Islet precursor cell (in vitro differentiated cells): ENCODE measurements at places on chromosomes 3 and 15.

- no peak for DNase-seq
These were observed 104.7 kb downstream of the EPHB1 start for GRCh38 chr3:134899786-134900185.

DNA sequence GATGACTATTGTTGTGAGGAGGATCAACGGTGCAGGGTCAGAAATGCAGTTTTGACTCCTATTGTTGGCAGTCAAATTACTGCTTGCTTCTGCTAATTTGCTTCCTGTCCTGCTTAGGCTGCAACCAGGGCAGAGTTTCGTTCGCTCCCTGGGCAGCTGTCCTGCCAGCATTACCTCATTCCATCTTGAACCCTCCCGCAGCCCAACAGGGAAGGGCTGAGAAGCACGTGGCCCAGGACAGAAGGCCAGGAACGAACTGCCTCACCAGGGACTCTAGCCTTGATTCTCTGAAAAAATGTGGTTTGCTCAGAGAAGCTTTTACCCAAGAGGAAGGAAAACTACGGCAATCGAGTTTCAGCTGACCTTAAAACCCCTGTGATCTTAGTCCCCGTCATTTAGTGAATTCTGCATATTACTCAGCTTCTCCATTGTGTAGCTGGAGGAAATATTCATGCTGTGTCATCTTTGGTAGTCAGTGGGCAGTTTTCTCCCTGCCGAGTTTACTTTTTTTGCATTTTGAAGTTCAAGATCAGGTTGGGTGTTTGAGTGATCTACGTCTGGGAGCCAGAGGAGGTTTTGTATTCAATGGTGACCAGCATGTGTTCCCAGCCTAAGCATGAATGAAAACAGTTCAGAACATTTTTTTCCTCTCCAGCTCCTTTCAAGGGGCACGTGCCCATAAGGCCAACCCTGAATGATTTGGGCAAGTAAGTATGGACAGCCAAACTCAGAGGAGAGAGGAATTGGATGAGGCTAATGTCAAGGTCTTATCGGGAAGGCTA lies 23.0 kb downstream of the TLNRD1 start:
- no peak for DNase-seq

DNA sequence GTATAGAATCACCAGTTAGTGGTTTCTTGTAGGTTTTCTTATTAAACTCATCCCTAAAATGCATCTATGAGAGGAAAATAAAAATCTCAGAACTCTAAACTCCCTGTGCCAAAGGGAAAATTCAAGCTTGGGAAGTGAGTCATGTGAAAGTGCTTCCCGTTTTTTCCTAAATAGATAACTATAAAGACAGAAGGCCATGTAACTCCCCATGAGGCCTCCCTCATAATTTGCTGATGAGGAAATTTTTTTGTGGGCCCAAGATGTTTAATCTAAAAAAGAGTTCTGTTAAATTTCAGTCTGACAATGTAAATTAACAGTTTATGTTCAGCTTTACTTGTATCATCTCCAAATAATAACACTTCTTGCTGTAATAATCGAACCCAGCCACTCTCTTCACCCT lies 1273.9 kb downstream of the OTOL1 start:
- no peak for DNase-seq

- no peak for DNase-seq
These were observed 26.8 kb upstream of the CSTA start for GRCh38 chr3:122298239-122298638.

DNA sequence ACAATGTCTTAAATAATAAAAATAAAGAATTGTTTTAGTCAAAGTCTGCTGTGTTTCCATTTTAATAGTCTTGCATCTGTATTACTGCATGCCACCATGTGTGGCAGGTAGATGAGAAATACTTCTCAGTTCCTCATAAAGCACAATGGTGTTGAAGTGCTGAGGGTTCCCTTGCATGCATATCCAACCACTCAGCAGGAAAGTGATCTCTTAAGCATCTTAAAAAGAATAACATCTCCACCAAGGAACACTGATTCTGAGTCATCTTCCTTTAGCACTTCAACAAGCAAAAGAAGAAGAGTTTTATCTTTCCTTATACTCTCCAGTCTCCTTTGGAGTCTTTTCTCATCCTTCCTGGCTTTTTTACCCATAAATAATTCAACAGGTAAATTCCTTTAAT lies 602.0 kb downstream of the TBL1XR1 start:
- no peak for DNase-seq

- no peak for DNase-seq
These were observed 38.1 kb downstream of the MFSD1 start for GRCh38 chr3:158839966-158840365.

GRCh38 chr3:62373215-62373614 lies at the start of gene FEZF2:
FEZF2 (minus strand) TSS chr3:62373550; CDS start chr3:62372868, 682 bp downstream.
- no peak for DNase-seq

GRCh38 chr3:23971684-23972083 lies 26.6 kb downstream of the NR1D2 start:
- no peak for DNase-seq

GRCh38 chr3:119776304-119776703 lies 5.6 kb upstream of the NR1I2 start:
- DNase-seq, result no peak

DNA sequence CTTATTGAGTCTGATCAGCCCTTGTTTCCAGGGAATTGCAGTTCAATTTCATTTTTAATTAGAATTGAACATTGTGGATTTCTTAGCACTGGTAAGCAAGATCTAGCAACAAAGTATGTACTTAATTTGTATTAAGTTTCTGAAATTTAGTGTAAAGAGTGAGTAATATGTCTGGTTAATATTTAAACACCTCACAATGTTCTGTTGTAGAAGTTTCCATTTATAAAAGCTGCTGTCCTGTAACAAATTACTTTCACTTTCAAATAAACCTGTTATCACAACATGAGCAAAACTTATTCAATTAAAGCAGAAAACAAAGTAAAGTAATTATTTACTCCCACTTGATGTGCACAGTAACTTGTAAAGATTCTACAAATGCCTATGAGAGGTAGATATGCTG lies 448.5 kb downstream of the NAALADL2 start:
- DNase-seq, result no peak

GRCh38 chr3:148343416-148343815 lies 354.3 kb upstream of the AGTR1 start:
- DNase-seq, result no peak

GRCh38 chr3:16842272-16843270 lies 42.2 kb upstream of the PLCL2 start:
- no peak for DNase-seq
